ENCODE measurements at places on chromosomes 5 and 9.

DNA sequence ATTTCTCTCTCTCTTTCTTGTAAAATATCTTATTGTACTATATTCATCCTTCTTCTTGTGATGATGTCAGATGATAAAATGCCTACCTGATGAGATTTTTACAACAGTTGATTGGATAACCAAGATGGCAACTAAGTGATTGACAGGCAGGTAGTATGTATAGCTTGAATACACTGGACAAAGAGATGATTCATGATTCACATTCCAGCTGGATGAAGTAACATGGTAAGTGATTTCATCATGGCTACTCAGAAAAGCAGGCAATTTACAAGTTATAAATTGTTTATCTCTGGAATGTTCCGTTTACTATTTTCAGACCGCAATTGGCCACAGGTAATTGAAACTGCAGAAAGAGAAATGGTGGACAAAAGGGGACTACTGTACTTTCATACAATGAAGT, 1471.7 kb upstream of the C9orf72 start:
- no peak for DNase-seq

DNA sequence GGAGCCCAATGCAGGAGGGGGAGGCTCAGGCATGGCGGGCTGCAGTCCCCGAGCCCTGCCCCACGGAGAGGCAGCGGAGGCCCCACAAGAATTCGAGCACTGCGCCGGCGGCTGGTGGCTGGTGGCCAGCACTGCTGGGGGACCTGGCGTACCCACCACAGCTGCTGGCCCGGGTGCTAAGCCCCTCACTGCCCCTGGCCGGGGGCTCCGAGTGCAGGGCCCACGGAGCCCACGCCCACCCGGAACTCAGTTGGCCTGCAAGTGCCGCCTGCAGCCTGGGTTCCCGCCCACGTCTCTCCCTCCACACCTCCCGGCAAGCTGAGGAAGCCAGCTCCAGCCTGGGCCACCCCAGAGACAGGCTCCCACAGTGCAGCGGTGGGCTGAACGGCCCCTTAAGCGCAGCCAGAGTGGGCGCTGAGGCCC, 780.3 kb downstream of the DTWD2 start:
- no peak for DNase-seq

GRCh38 chr9:91217388-91217787, 144.3 kb downstream of the AUH start:
- DNase-seq, result no peak

DNA sequence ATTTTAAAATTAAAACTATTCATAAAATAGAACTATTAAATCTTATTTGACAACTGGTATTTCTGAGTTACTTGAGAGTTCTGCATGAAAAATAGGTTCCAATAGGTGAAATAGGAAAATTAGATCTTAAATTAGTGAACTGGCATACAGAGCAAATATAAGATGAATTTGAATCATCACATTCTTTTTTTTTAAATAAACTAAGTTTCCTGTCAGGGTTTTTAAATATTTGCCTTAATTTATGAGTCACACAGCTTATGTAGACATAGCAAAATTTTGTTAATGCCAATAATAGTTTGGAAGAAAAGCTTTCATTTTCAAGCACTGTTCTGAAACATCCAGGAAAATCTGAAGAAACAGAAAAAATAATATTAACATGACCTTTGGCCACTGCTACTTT, 311.7 kb upstream of the HAPLN1 start:
- DNase-seq, result no peak

GRCh38 chr5:179986328-179986727, 78.6 kb upstream of the TBC1D9B start:
- no peak for DNase-seq

DNA sequence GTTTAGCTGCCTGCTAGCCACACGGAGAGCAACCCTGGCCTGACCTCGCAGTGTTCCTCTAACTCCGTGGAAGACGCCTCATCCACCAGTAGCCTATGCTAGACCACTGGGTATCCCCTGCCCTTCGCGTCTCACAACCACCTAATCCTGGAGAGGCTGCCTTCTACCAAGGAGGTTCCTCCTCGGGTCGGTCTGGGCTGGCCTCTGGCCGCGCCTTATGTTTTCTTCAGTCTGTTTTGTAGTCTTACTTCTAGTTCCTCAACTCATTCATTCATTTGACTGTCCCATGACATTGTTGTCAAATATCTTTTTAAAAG, 1.6 kb upstream of the TPM2 start:
- DNase-seq, result no peak

GRCh38 chr5:157561110-157561509, 14.5 kb downstream of the ADAM19 start:
- DNase-seq, result no peak

DNA sequence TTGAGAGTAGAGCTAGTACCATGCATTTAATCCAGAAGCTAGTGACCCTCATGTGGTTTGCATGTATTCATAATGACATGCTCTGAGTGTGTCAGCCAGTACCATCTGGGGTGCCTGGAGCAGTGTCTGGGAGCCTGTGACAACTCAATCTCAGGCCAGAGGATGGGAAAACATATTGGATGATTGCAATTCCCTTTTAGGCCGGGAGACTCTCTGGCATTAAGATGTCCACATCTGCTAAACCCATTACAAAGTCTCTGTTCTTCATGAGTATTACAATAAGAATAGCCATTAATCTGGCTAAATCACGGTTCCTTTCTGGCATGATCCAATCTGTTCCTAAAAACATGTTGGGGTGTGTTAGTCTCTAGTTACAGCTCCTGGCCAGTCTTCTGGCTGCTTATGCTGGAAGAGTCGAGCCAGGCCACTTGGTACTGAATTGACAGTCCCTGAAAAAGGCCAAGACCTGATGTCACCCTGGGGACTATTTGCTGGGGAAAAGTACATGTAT, 475.7 kb downstream of the ENC1 start:
- no peak for DNase-seq

GRCh38 chr9:117343427-117343826, 71.4 kb downstream of the ASTN2 start:
- no peak for DNase-seq

DNA sequence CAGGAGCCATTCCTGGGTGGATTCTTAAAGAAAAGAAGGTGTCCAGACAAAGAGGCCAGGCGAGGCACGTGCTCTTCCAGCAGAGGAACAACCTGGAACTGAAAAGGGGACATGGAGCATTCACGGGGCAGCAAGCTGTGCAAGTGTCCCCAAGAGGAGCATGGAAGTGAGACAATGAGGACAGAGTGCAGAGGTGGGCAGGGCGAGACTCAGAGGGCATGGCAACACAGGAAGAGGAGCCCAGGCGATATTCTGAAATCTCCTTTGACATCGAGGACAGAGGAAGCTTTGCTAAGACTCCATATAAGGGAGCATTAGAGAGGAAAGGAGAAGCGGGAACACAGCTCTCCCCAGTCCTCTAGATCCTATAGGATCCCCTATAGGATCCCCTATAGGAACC, 29.4 kb upstream of the SPATA31E1 start:
- DNase-seq, result no peak

GRCh38 chr9:74321396-74321795, 175.7 kb upstream of the RORB start:
- DNase-seq, result no peak

DNA sequence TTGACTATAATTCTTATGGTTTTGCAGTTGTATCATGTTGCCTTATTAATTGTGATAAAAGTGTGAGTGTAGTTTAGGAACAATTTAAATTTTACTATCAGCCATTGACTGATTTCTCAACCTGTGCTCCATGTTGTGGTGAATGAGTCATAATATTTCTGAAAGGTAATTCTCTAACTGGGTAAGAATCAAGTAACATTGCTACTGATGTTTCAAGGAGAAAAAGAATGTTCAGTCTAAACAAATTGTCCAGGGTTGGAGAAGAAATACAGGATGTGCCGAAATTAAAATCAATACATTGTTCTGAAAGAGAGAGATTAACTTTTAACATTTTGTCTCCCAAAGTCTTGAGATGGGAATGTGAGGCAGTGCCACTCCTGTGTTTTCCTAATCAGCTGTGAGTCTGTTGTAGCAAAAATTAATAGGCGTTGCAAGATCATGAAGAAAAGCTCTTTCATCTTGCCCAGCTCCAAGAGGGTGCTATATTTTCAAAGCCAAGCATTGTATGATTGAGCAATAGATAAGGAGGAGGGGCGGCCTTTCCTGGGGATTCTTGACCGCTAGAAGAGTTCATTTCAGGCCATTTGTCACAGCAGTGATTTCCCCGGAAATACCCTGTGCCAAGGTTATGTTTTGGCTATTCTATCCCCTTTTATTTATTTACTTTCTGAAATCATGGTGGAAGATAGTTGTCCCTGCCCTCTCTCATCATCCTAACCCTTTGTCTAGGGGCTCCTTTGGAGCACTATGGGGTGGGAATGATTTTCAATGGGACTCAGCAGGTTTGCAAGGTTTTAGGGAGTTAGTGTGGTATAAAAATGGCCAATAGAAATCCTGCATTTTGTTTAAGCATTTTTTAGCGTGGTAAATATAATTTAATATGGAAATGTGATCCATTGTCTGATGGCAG, 151.6 kb downstream of the FOCAD start:
- DNase-seq, result no peak

DNA sequence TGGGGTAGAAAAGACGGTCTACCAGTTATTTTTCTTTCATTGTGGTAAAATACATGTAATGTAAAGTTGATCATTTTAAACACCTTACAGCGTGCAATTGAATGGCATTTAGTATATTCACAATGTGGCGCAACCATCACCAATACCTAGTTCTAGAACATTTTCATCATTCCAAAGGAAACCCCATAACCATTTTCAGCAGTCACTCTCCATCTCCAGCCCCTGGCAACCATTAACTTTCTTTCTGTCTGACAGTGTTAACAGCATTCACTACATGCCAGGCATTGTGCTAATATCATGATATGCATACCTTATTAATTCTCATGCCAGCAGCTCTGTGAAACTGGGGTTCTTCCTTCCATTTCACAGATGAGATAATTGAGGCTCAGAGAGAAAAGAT, 32.0 kb downstream of the PTGS1 start:
- no peak for DNase-seq

DNA sequence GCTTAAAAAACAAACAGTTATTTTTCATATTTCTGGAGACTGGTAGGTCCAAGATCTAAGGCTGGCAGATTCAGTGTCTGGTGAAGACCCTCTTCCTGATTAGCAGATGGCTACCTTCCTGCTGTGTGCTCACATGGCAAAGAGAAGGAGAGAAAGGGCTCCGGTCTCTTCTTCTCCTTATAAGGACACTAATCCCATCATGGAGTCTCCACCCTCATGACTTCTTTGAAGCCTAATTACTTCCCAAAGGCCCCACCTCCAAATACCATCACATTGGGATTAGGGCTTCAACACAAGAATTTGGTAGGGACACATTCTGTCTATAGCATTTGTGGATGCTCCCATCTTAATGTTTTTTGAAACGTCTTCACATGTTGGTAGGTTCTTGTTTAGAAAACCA, 391.1 kb downstream of the TMEM161B start:
- DNase-seq, result no peak

- no peak for DNase-seq
These were observed 2.1 kb upstream of the UIMC1 start for GRCh38 chr5:177008716-177009115.

- no peak for DNase-seq
These were observed 29.8 kb upstream of the ZFR start for GRCh38 chr5:32474209-32474854.

- no peak for DNase-seq
These were observed 545 bp downstream of the HMGCS1 start for GRCh38 chr5:43312699-43313034.

GRCh38 chr9:71944754-71945375, 33.4 kb downstream of the C9orf85 start:
- no peak for DNase-seq

All from activated effector memory CD4-positive, alpha-beta T cell treated with Interleukin-2 at 50 U/mL for 16 hours (primary cell).